Spleen (tissue), 13 donors: ENCODE measurements at places on chromosomes 11 and 22. TPM values are rescaled to one million over a fixed set of nuclear protein-coding genes. Genes with fewer than 3 reads are reported as not detected.

RIMBP3C gene
- 0.19 TPM for polyA plus RNA-seq

MTFP1 gene
- 30.4 TPM for polyA plus RNA-seq

DNA sequence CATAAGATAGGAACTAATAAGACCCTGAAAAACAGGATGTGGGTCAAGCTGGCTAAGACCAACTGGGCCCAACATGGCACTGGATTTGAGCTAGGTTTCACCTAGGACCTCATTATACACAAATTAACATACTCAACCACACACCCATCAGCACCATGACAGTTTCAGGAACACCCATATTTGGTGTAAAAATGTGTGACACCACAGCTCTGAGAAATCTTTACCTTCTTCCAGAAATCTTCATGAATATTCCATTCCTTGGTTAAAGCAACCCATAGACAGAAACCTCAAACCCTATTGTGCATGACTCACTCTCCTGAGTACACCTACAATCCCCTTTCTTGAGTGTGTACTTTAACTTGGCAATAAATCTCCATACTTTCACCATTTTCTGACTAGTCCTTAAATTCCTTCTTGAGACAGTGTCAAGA is 378.8 kb downstream of the DYNC2H1 start:
- DNase-seq, result no peak
- H3K4me3 ChIP-seq, result no peak overlapping the region
- H3K27me3 ChIP-seq, result no peaks in the 10 kb centered on the region
- no peaks in the 10 kb centered on the region for H3K4me1 ChIP-seq
- no peak overlapping the region for H3K27ac ChIP-seq

NXPE2 gene
- not detected for polyA plus RNA-seq
